Stimulated activated CD4-positive, alpha-beta T cell treated with anti-CD3 and anti-CD28 coated beads, TNF-alpha, amount 100 ng/mL, for 1 hour (primary cell): ENCODE measurements at places on chromosomes 7 and 10.

- DNase-seq = no peak
Observed at GRCh38 chr10:78346721-78347120, 313.1 kb downstream of the RPS24 start.

DNA sequence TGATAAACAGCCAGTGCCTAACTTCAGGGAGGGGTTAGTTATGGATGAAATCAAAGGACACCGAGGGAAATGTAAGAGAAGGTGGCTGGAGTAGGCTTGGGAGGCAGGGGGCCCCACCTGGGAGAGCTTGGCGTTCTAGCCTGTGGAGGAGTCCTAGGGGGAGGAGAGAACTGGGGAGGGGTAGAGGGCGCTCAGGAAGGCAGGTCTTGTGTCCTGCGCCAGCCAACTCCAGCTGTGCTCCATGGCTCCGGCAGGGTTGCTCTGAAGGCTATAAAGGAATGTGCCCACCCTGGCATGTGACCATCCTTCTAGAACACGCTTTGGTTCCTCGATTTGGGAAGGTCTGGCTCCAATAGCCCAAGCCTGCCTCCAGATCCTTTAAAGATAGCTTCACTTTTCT is 96.3 kb downstream of the SEC61G start:
- DNase-seq = no peak

GRCh38 chr7:128215739-128216138 is 25.3 kb upstream of the LEP start:
- no peak for DNase-seq

DNA sequence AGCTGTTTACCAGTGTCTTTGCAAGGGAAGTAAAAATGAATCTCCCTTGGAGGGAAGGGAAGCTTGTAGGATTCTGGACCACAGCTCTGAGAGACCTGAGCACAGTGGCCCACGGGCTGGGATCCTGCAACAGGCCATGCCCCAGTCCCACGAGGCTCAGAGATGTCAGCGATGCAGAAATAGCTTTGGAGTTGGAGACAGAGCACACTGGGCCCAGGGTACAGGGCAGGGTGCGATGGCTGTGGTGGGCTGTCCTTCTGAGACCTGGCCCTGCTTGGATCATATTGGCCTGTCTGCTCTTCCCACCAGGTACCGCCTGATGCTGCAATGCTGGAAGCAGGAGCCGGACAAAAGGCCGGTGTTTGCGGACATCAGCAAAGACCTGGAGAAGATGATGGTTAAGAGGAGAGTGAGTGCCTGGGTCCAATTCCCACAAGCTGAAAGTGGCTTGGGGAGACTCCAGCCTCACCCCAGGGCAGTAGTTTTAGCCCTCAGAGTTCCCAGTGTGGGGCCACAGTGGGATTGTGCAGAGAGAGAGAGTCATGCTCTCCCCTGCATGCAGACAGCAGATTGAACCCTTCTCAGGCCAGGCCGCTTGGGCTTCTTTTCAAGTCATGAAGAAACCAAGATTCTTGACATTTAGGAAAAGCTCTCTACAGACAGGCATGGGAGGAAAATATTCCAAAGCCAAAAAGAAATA is 13.5 kb upstream of the CSGALNACT2 start:
- DNase-seq = no peak

GRCh38 chr10:96614515-96614914 is 27.7 kb upstream of the TM9SF3 start:
- no peak for DNase-seq

DNA sequence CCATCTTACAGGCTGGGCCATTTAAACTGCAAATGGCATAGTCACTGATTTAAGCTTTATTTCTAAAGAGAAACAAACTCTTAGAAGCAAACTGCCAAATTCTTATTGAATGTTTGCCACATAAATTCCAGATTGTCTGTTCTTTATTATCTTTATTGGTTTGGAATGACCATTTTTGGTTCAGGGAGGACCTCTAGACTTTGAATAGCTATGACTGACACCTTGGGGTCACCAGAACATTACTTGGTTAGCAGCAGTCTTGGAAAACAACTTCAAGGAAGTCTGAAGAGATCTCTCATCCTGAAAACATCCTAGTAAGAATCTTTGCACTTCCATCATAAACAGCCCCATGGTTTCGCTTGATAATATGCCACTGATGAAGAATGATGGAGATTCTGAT is 197.1 kb downstream of the SUGCT start:
- no peak for DNase-seq

DNA sequence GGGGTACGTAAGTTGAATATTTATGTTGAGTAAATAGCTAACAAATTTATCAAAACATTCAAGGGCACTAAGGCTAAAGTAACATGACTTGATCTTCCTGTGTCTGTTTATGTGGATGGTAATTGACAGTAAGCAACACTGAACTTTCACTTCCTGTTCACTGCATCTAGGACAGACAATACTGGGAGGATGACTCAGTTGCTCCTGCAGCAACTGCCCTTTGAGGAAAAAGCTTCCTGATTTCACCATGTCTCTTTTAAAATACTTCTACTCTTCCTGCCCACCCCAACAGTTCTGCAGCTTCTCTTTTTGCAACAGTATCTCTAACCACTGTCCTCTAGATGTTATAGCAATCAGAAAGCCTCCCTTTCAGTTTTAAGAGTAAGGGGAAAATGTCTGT is 76.6 kb upstream of the HGF start:
- DNase-seq = no peak

DNA sequence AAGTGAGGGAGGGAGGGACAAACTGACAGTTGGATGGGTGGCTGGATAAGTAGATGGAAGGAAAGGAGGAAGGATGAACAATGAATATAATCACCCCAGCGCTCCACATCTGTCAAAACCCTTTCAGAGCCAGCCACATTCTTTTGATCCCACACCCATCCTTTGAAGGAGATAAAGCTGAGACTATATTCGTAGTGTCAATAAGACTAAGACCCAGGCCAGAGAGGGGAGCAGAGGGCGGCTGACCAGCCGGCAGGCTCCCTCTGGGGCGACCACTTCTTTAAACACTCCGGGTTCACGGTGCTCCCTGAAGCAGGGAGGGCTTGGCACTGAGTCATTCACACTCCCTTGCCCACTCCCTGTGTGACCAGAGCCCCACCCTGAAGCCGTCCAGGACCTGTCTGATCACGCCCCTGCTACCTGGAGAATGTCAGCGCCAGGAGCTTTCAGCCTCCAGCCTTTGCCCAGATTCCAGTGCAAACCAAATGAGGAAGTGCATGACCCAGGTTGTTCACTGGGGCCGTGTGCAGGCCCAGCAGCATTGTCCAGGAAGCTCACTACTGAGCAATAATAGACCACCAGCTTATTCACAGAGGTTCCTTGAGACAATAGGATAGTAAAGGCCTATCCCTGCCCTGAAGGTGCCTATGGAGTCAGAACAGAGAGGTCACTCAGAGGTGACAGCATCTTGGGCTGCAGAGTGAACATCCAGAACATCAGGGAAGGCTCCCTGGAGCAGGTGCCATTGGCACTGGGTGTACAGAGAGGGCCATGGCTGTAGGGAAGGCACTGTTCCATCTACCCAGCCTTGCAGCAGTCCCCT is 34.4 kb downstream of the UNC5B start:
- no peak for DNase-seq

GRCh38 chr10:118276204-118276603 is 65.9 kb downstream of the FAM204A start:
- DNase-seq = no peak

- DNase-seq = no peak
Observed at GRCh38 chr10:35876248-35876647, 234.2 kb upstream of the FZD8 start.

DNA sequence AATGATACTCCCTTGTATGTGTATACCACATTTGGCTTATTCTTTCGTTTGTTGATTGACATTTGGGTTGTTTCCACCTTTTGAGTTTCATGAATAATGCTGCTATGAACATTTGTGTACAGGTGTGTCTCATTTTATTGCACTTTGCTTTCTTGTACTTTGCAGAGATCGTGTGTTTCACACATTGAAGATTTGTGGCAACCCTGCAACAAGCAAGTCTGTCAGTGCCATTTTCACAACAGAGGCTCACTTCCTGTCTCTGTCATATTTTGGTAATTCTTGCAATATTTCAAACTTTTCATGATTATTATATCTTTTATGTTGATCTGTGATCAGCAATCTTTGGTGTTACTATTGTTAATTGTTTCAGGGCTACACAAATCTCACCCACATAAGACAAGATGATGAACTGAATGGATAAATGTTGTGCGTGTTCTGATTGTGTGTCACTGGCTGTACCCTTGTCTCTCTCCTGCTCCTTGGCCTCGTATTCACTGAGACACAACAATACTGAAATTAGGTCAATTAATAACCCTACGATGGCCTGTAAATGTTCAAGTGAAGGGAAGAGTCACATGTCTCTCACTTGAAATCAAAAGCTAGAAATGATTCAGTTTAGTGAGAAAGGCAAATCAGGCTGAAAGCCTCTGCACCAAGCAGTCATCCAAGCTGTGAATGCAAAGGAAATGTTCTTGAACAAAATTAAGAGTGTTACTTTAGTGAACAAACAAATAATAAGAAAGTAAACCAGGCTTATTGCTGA is 133.6 kb upstream of the JCAD start:
- no peak for DNase-seq

DNA sequence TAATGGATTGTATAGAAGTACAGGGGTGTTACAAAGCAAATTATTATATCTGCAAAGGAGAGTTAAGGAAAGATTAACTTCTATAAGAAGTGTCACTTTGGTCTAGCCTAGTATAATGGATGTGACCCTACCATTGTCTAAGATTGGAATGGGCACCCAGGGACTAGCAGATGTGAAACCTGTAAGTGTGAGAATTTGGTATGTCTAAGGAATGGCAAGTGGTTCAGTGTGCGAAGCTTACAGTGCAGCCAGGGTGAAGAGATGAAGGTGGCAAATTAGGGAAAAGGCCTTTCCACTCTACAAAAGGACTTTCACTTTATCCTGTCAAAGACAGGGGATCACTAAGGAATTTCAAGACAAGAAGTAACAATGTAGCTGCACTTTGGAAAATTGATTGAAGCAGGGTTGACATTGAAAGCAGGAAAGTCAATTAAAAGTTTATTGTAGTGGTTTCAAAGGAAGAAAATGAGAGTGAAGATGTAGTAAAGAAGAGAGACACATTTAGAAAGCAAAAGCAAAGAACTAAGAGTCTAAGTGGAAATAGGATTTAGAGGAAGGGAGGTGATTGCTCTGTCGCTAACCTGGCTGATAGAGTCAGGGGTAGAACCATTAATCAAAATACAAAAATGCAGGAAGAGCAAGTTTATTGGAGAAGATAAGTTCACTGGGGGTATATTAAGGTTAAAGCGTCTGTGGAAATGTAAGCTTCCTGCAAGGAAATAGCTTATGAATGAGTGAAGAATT is 47.4 kb downstream of the KCND2 start:
- DNase-seq = no peak

GRCh38 chr7:30135301-30136116 is 723 bp downstream of the MTURN start:
- DNase-seq = no peak

DNA sequence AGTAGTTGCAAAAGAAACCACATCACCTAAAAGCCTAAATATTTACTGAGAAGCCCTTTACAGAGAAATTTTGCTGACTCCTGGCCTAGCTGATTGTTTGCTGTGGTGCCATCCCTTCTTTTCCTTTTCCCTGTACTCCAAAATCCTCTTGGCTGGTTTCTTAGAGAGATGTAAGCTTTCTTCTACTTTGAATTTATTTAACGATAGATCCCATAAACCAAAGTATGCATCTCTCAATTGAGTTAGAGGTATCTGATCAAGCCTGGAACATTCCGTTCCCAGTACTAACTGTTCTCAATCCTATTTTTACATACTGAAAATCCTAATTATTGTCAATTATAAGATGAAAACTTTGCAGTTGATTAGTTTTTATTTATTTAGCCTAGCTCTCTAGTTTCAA is 6.3 kb downstream of the TMEM60 start:
- DNase-seq = no peak

DNA sequence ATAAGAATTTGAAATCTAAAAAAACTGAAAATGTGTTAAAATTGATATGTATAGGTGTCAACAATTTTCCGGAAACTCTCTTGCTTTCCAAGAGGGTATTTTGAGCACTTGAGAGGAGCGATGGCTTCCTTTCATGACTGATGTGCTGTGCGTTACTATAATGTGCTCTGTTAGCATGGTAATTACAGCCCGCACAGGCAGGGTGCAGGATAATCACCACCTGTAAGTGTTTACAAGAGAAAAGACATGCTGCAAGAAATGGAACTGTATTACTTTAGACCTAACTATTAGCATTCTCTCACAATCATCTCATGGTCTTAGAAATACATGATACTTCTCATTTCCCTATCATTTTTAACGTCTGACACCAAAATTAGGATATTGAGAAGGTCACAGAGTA is 92.4 kb upstream of the ADARB2 start:
- no peak for DNase-seq

DNA sequence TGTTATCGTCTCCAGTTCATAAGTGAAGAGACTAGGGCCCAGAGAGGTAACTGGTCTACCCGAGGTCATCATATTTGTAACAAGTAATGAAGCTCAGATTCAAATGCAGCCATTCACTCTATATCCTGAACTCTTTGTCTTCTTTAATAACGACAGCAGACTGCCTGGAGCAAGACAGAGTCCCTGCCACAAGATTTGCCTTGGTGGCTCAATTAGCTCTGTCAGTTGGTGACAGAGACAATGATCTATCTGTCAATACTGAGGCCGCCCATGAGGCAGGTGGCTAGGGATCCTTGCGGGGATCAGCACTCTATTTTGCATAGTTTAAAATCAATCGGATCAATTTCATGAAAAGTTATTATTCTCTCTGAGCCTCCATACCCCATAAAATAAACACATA is 43.9 kb downstream of the SH3PXD2A start:
- DNase-seq = no peak

DNA sequence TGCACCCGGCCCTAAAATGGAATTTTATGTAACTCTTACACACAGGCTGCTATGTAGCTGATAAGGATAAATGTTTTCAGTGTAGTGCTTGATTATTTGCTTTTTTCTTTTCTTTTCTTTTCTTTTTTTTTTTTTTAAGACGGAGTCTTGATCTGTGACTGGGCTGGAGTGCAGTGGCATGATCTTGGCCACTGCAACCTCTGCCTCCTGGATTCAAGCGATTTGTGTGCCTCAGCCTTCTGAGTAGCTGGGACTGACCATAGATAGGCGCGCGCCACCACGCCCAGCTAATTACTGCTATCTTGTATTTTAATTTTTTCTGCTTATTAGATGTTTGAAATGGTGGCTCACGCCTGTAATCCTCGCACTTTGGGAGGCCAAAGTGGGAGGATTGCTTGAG is 3.4 kb downstream of the RABGEF1 start:
- DNase-seq = no peak

GRCh38 chr7:31043051-31043471 is 9.0 kb upstream of the ADCYAP1R1 start:
- no peak for DNase-seq

GRCh38 chr10:78214955-78215354 is 181.3 kb downstream of the RPS24 start:
- no peak for DNase-seq

- no peak for DNase-seq
Observed at GRCh38 chr7:28546067-28546466, 133.7 kb downstream of the CREB5 start.

DNA sequence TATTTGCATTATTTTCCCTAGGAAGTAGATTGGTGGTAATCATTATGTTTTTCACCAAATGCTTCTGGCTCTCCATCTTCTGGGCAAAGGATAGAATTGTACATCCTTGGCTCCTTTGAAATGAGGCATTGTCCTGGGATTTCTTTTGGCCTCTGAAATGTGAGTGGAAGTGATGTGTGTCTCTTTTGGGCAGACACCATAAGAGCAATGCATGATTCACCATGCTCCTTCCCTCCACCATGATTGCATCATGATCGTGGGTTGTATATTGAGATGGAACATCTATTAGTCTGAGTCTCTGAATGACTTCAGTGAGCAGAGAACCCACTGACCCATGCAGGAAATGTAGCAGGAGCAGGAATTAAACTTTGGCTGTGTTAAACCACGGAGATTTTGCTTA is 49.2 kb downstream of the ADRA2A start:
- DNase-seq = no peak
